ENCODE measurements at places on chromosomes 5 and 9. TPM values are rescaled to one million over a fixed set of nuclear protein-coding genes. Genes with fewer than 3 reads are reported as not detected.

Gene SMIM33
- total RNA-seq: not detected

Gene ZNG1E
- 41.6 TPM for total RNA-seq

Gene CORO2A
- total RNA-seq: 6.0 TPM

Gene BBLN
- total RNA-seq: 57.3 TPM

Gene RELL2
- total RNA-seq: 6.7 TPM

Gene PCDHB7
- total RNA-seq: 1.1 TPM

Gene MPDZ
- 67.2 TPM for total RNA-seq

Gene GABBR2
- total RNA-seq: 0.49 TPM

Gene GDA
- 5.8 TPM for total RNA-seq

Gene ARRDC3
- total RNA-seq: 107 TPM

Gene CTNNA1
- total RNA-seq: 384 TPM

Gene CCL21
- not detected for total RNA-seq

Gene AQP7
- 4.4 TPM for total RNA-seq

Gene SLC36A2
- not detected for total RNA-seq

Gene SLC6A19
- total RNA-seq: 2.6 TPM

Gene LIX1
- total RNA-seq: 0.31 TPM

Gene PCDHGA6
- total RNA-seq: 0.80 TPM

Gene IRGM
- not detected for total RNA-seq

Gene C9orf153
- total RNA-seq: 0.69 TPM

Gene CD72
- total RNA-seq: 4.2 TPM

Gene GNA14
- 0.14 TPM for total RNA-seq

Gene CEL
- total RNA-seq: 5.2 TPM

Gene GABRA6
- not detected for total RNA-seq

Gene DNAI1
- total RNA-seq: 1.2 TPM

Gene CLIC3
- 0.64 TPM for total RNA-seq

Gene UBAP1
- total RNA-seq: 45.6 TPM

Gene PAPPA
- 0.33 TPM for total RNA-seq

Gene BARHL1
- not detected for total RNA-seq

Gene NSG2
- total RNA-seq: 1.4 TPM

Gene OMD
- total RNA-seq: not detected

Gene CCDC180
- 12.5 TPM for total RNA-seq

Gene PCDHA5
- total RNA-seq: 4.4 TPM

Gene SMC5
- 42.8 TPM for total RNA-seq

Gene ALDOB
- not detected for total RNA-seq

Gene CA9
- total RNA-seq: 0.31 TPM

Gene TPPP
- total RNA-seq: 2.6 TPM

Gene PRRX2
- 0.91 TPM for total RNA-seq

Gene COQ4
- total RNA-seq: 64.5 TPM

Gene ADAMTSL2
- 0.14 TPM for total RNA-seq

Gene HRCT1
- not detected for total RNA-seq
